GM03348 (cell line): ENCODE measurements at places on chromosomes 3 and 15.
A peak's percentile ranks its signal among the peaks of the same experiment; 100 is the strongest.

DNA sequence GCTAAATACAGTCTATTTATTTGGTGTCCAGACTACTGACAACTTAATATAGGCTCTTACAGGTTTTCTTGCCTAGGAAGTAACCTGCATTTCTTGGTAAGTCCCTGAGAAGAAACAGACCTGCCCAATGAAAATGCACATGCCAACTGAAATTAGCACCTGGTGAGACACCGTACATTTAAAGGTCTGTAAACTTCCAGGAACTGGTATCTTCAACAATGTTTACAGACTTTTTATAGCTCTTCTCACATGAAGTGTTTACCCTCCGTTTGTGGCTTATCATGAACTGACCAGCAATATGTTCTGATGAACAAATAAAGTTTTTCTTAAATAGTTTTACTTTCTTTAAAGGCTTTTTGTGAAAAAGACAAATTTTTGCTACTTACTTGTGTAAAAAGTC, 93.3 kb downstream of the PCCB start:
- no peak for DNase-seq

- peak; percentile 55 for DNase-seq
Observed at GRCh38 chr15:25860885-25861866, 2.0 kb downstream of the ATP10A start.

- DNase-seq = peak; percentile 65
Observed at GRCh38 chr3:123632161-123632655, 47.4 kb upstream of the HACD2 start.

- DNase-seq = no peak
Observed at GRCh38 chr15:20349774-20350498, 191.7 kb downstream of the GOLGA6L6 start.

GRCh38 chr15:74901612-74902063, 5.0 kb downstream of the FAM219B start:
- peak; percentile 85 for DNase-seq

GRCh38 chr3:15632212-15632580, 30.7 kb downstream of the BTD start:
- no peak for DNase-seq

DNA sequence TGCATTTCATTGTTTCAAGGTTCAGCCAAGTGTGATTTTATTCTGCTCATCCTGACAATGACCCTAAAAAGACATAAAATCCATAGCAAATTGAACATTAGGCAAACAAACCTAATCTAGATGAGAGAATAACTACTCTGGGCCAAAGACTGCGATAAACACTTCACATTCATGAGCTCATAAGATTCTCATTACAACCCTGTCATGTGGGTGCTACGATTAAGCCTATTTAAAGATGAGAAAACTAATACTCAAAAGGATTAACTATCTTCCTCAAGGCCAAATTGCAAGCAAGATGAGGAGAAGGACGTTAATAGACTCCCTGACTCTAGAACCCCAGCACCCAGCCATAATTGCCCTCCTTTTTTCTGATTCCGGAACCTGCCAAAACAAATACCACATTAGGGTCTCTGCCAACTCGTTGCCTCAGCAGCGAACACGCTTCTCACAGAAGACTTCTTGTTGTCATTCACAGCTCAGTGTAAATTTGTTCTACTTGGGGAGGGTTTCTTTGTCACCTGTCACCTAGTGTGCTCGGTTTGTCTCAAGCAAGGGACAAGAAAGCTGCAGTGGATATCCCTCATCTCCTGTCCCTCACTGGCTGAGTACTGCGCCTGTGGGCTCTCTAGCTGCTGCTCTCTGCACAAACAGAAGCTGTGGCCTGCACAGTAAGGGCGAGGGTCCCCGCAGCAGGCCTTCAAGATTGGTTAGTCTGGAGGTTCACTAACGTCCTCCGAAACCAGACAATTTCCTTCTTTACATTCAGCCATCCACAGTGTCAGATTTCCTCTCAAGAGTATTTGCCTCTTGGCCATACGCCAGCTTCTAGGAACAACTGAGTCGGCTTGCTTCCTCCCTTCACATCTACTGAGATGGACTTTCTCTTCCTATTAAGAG, 200.0 kb upstream of the UBE2E2 start:
- DNase-seq = no peak

DNA sequence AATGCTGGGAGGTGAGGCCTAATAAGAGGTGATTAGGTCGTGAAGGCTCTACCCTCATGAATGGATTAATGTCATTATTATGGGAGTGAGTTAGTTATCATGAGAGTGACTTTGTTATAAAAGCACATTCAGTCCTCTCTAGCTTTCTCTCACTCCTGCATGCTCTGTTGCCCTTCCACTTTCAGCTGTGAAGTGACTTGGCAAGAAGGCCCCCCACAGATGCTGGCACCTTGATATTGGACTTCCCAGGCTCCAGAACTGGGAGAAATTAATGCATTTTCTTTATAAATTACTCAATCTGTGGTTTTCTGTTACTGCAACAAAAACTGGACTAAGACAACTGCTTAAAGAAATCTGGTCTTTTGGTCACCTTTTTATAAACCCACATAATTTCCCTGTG, 144.3 kb downstream of the FBN1 start:
- DNase-seq = no peak

DNA sequence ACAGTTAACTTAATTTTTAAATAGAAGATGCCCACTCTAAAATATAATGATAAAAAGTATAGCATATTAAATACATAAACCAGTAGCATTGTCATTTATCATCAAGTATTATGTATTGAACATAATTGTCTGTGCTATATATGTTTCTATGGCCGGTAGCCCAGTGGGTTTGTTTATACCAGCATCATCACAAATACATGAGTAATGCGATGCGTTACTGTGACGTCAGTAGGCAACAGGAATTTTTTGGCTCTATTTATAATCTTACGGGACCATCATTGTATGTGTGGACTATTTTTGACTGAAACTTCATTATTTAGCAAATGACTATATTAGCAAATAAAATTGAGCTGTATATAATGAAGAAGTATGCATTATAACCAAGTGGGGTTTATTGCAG, 82.1 kb downstream of the FLNB start:
- DNase-seq = no peak
